ENCODE measurements at places on chromosomes 6 and 20. TPM values are rescaled to one million over a fixed set of nuclear protein-coding genes. Genes with fewer than 3 reads are reported as not detected.

Gene LYRM4
- 67.5 TPM for polyA plus RNA-seq

Gene OCSTAMP
- not detected for polyA plus RNA-seq

Gene REM1
- polyA plus RNA-seq, result not detected

Gene NKAIN4
- not detected for polyA plus RNA-seq

Gene C20orf173
- polyA plus RNA-seq, result not detected

Gene SLC17A3
- polyA plus RNA-seq, result 0.08 TPM

Gene GHRH
- polyA plus RNA-seq, result not detected

GRCh38 chr6:29908710-29909109, 33.6 kb upstream of the HLA-A start:
- H3K36me3 ChIP-seq, result no peaks in the 10 kb centered on the region
- DNase-seq, result no peak
- peak overlapping the region; percentile 65 for H3K4me3 ChIP-seq
- peak overlapping the region; percentile 89 for H3K27ac ChIP-seq
- H3K4me1 ChIP-seq, result peaks cover 88% of the 10 kb centered on the region

DNA sequence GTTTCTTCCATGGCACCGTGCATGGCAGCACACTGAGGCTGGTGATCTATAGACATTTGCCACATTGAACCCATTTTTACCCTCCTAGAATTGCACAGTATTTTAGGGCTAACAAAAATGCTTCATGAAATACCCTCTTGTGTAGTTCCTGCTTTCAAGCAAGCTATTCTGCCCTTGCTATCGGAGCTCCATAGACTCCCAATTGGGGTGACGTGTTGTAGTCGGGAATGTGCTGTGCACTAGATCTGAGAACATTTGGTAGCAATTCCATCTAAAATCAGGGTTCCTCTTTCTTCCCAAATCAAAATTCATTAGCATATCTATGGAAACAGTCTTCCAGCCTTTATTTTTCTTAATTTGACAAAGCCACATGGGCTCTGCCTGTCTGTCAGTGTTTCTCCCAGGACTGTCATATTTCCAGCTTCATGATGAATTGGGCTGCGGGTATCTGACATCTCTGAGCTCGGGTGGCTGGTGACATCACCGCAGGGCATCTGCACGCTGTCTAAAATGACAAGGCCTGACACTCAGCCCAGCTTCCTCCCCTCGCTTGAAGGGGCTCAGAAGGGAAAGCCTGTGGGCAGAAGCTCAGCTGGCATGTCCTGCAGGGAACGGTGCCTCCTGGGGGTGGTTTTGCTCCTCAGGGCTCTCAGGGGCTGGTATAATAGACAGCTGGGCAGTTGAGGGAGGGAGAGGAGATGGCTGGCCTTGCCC, 406.4 kb downstream of the QKI start:
- H3K27ac ChIP-seq, result no peak overlapping the region
- H3K27me3 ChIP-seq, result peaks cover 47% of the 10 kb centered on the region

DNA sequence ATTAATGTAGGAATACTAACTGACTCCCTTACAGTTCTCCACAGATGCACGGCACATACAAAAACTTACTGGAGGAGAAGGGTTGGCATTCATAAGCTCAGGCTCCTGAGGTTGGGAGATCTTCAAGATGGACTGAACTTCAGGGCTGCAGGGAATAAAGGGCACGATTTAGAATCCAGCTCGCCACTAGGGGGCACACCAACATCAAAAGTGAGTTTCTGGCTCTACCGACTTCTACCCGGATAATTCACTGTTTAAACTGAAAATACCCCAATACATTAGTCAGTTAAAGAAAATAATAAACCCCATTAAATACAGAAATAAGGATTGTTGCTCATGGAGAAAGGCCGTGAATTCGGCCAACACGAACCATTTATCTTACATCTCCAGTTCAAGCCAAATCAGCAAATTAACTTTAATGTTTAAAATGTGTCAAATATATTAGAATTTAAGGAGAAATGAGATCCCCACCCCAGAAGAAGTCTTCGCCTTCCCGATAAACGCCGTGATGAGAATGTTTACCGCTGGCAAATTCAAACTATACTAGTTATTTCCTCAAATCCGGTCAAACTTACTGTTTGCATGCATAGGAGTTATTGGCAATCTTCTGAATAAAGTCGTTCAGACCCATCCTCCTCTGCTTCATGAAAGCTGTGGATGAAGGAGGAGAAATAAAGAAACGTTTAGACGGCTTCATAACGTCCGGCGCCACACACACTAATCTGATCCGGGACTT, 121.7 kb upstream of the SLC2A12 start:
- H3K4me1 ChIP-seq, result peaks cover 70% of the 10 kb centered on the region
- DNase-seq, result peak; percentile 79
- H3K27me3 ChIP-seq, result no peaks in the 10 kb centered on the region
- H3K36me3 ChIP-seq, result peaks cover 41% of the 10 kb centered on the region
- peak overlapping the region; percentile 86 for H3K27ac ChIP-seq

- H3K27ac ChIP-seq, result no peak overlapping the region
- no peaks in the 10 kb centered on the region for H3K4me1 ChIP-seq
- no peaks in the 10 kb centered on the region for H3K36me3 ChIP-seq
- H3K4me3 ChIP-seq, result no peak overlapping the region
- peaks cover 10% of the 10 kb centered on the region for H3K27me3 ChIP-seq
Observed at GRCh38 chr6:4575714-4576113, 200.5 kb upstream of the CDYL start.

Measured in HepG2 (cell line).